Naive thymus-derived CD4-positive, alpha-beta T cell (primary cell): ENCODE measurements at places on chromosomes 16 and 17. TPM values are rescaled to one million over a fixed set of nuclear protein-coding genes. Genes with fewer than 3 reads are reported as not detected.

TEKT3 gene
- not detected for polyA plus RNA-seq

IL21R gene
- polyA plus RNA-seq, result 52.1 TPM

MT4 gene
- not detected for polyA plus RNA-seq

FTO gene
- 99.9 TPM for polyA plus RNA-seq

MPP3 gene
- not detected for polyA plus RNA-seq

KIF2B gene
- not detected for polyA plus RNA-seq

LHX1 gene
- not detected for polyA plus RNA-seq

METRNL gene
- polyA plus RNA-seq, result not detected

RGS11 gene
- not detected for polyA plus RNA-seq

LRRC37A gene
- polyA plus RNA-seq, result 0.85 TPM

GNG13 gene
- not detected for polyA plus RNA-seq

SLC6A2 gene
- polyA plus RNA-seq, result not detected

OTOP3 gene
- not detected for polyA plus RNA-seq

RASL10B gene
- 0.14 TPM for polyA plus RNA-seq

OR2C1 gene
- polyA plus RNA-seq, result 0.65 TPM

TP53TG3 gene
- polyA plus RNA-seq, result not detected

KRTAP2-3 gene
- polyA plus RNA-seq, result not detected

CCDC92B gene
- not detected for polyA plus RNA-seq

GALR2 gene
- not detected for polyA plus RNA-seq

CDRT15 gene
- polyA plus RNA-seq, result not detected

PRAC1 gene
- polyA plus RNA-seq, result not detected

ALDOA gene
- polyA plus RNA-seq, result 955 TPM

SLFN13 gene
- 3.6 TPM for polyA plus RNA-seq

GRIN2A gene
- polyA plus RNA-seq, result not detected

PRCD gene
- polyA plus RNA-seq, result not detected

C16orf92 gene
- polyA plus RNA-seq, result not detected

HIC1 gene
- 0.56 TPM for polyA plus RNA-seq

SCIMP gene
- polyA plus RNA-seq, result 0.33 TPM

CCL5 gene
- 2.8 TPM for polyA plus RNA-seq

KRTAP4-6 gene
- polyA plus RNA-seq, result not detected

G6PC1 gene
- not detected for polyA plus RNA-seq

CCL1 gene
- not detected for polyA plus RNA-seq

ACSM5 gene
- polyA plus RNA-seq, result not detected

KRTAP4-8 gene
- not detected for polyA plus RNA-seq

AIPL1 gene
- polyA plus RNA-seq, result not detected

SLC5A11 gene
- not detected for polyA plus RNA-seq

FOXF1 gene
- not detected for polyA plus RNA-seq

MYL11 gene
- not detected for polyA plus RNA-seq

KCNJ12 gene
- polyA plus RNA-seq, result not detected

WIPI1 gene
- 1.7 TPM for polyA plus RNA-seq

GH2 gene
- not detected for polyA plus RNA-seq

OR4D1 gene
- polyA plus RNA-seq, result 3.3 TPM

SULT1A2 gene
- 0.38 TPM for polyA plus RNA-seq

KIF18B gene
- polyA plus RNA-seq, result not detected

CEMP1 gene
- polyA plus RNA-seq, result 3.7 TPM
